ENCODE measurements at places on chromosomes 11 and 22.

- no peak for DNase-seq
These were observed 13.7 kb upstream of the CDKN1C start for GRCh38 chr11:2899080-2899783.

DNA sequence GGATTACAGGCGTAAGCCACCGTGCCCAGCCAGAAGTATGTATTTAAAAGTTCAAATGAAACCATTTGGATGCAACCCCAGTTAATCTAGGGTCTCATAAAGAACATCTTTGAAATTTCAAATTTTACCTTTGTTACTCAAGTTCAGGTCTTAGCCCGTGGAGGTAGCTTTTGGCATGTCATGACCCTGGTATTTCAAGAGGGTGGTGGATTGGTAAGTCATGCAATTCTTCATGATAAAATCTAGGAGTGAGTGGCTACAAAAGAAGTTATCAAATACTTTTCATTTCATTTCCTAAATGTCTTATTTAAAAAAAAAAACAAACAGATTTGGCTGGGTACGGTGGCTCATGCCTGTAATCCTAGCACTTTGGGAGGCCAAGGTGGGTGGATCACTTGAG is 80.6 kb downstream of the ABTB2 start:
- DNase-seq: no peak

- DNase-seq: no peak
These were observed 140.6 kb downstream of the AASDHPPT start for GRCh38 chr11:106218106-106218505.

DNA sequence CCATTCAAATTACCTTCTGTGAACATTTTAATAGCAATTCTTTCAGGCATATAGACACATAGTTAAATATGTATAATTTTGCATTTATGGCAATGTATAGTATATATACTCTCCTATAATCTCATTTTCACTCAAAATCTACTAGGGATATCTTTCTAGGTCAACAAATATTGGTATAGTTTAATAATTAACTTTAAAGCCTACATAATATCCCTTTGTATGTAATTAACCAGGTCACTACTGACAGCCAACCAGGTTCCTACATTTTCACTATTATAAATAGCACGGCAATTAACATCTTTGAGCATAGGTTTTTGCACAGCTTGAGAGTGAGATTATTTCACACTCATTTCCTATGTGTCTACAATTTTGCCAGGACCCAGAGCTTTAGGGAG is 15.8 kb downstream of the OR2AG2 start:
- no peak for DNase-seq

DNA sequence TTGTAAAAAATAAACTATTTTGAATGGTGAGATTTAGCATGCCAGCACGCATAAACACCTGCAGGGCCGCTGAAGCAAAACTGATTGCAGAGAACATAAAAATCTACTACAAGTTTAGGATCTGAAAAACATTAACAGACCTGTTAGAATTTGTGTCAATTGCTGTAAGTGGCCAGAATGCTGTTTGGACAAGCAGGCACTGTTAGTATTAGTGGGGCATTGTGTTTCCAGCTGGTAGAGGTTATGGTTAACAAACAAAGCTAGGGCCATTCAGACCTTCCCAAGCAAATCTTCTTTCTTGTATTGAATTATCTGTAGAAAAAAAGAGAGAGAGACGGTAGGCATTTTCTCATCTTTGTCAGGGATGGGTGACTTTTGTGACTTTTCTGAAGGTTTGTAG is 57.6 kb upstream of the OLFML1 start:
- no peak for DNase-seq

DNA sequence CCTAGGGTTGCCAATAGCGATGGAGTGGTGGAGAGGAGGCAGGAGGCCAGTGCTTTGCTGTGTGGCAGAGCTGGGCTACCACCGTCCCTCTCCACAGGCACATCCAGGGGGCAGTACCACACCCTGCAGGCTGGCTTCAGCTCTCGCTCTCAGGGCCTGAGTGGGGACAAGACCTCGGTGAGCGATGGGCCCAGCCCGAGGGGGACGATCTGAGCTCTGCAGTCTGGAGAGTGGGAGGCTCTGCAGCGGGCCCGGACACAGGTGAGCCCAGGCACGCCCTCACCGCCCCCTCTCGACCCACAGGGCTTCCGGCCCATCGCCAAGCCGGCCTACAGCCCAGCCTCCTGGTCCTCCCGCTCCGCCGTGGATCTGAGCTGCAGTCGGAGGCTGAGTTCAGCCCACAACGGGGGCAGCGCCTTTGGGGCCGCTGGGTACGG is 2.5 kb downstream of the PKP3 start:
- DNase-seq: peak; percentile 26

GRCh38 chr11:119470317-119471291 is 47.6 kb upstream of the THY1 start:
- no peak for DNase-seq

- DNase-seq: peak; percentile 56
These were observed 303.8 kb downstream of the NTM start for GRCh38 chr11:131674051-131674755.

GRCh38 chr22:28132466-28132865 is 213.4 kb upstream of the PITPNB start:
- no peak for DNase-seq

- no peak for DNase-seq
These were observed 3.2 kb downstream of the NUP50 start for GRCh38 chr22:45166932-45167331.

- no peak for DNase-seq
These were observed 17.5 kb downstream of the OR52E5 start for GRCh38 chr11:5910540-5910939.

- peak; percentile 90 for DNase-seq
These were observed 17.0 kb upstream of the KCTD14 start for GRCh38 chr11:78039919-78040671.

- DNase-seq: no peak
These were observed 15.5 kb upstream of the INSC start for GRCh38 chr11:15099267-15099666.

- no peak for DNase-seq
These were observed 8.8 kb upstream of the IZUMO1R start for GRCh38 chr11:94295534-94295933.

- DNase-seq: no peak
These were observed 21.6 kb downstream of the MGAT3 start for GRCh38 chr22:39478441-39478850.

GRCh38 chr11:117068303-117068860 is 29.8 kb downstream of the SIK3 start:
- no peak for DNase-seq

- no peak for DNase-seq
These were observed 23.2 kb downstream of the AMOTL1 start for GRCh38 chr11:94791216-94791889.

DNA sequence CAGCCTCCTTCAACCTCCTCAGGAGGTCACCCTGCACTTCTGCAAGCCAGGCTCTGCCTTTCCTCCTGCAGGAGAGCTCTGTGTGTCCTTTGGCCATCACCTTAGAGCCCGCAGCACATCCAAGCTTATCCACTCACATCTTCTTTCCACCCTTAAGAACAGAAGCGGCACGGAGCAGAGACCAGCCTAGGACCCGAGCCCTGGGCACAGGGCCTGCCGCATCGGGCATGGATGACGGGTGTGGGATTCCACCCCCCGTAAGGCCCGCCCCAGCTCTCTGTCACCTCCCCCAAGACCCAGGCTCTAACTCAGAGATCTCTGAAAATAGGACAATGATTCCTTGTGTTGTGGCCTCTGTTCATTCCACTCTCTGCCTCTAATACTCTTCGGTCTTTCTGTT is 42.1 kb upstream of the PHF21B start:
- DNase-seq: no peak

GRCh38 chr11:80702264-80702663 is 1261.4 kb upstream of the TENM4 start:
- no peak for DNase-seq

DNA sequence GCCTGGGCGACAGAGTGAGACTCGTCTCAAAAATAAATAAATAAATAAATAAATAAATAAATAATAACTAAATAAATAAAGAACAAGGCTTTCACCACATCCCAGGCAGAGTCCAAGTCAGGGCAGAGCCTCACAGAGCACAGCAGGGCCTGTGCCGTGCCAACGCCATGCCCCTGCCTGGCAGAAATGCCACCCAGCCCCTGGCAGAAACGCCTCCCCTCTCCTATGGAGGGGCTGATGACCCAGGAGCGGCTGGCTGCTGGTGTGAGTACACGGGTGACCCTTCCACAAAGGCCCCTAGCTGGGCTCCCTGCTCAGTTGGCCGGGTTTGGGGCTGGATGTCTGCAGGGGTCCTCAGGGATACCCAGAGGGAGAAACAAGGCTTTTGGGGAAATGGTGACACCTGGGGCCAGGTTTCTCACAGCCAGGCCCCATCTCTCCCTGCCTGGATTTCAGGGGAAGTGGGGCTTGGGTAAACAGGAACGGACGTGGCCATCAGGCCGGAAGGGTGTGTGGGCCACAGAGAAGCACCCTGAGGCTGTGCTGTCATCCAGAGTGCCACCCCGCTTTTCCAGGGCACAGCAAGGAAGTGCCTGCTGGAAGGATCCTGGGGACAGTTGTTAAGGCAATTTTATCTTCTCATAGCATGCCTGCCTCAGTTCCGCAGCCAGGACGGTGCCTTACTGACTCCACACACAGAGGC is 5.1 kb downstream of the BID start:
- no peak for DNase-seq

DNA sequence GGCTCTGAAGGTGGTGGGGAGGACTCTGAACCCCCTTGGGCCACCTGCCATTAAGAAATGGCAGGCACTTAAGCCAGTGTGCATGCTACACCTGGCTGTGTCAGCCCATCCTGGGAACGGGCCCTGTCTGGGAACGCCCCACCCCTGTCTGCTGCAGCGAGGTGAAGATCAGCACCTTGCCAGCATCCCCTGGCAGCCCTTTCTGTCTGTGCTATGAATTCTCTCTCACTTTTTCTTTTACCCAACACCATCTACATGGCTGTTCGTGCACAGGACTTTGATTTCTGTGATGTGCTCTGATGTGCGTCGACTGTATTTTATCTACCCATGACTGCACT is 452.9 kb upstream of the B3GAT1 start:
- DNase-seq: no peak

DNA sequence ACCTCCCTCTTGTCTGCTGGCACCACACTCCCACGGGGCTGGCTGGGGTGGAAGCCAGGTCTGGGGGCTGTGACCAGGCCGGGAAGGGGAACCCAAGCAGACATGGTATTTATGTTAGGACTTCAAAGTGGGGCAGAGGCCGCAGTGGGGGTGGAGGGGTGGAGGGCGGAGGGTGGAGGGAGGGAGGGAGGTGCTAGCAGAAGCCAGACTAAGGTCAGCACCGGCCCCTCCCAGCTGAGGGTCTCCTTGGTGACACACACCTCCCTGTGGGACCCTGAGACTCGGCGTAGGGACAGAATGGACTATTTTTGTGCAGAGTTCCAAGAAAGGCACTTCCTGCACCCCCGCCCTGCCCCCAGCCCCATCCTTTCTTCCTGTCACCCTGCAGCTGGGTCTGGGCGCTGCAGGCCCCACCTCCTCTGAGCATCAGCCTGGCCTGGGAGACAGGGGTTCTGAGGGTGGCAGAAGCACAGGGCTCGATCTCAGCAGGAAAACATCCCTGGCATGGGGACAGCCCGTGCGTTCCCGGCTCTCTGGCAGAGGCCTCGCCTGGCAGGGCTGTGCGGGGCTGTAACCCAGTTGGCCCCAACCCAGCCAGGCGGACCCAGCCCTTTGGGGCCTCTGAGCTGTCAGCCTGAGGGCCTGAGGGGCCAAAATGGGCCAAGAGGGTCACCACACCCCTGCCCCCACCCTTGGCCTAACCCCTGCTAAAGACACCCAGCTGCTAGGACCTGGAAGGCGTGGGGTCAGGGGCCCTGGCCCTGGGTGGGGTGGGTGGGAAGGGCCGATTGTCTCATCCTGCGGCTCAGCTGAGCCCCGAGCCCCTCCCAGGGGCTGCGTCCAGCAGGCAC is 9.6 kb upstream of the CD248 start:
- DNase-seq: no peak

DNA sequence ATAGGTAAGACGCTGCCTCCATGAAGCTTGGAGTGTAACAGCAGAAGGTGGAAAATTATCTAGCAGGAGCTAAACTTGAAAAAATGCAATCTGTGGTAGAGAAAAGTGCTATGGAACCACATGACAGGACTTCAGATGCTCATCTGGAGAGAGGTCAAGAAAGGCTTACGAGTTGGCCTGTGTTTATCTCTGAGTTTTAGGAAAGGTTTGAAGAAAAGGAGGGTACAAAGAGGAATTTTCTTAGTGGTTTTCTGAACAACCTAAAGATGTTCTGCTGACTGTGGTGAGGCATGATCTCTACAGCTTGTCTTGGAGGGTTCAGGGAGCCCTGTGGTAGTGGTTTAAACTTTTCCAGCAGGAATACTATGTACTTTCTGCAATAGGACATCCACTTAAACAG is 8.2 kb downstream of the FJX1 start:
- DNase-seq: no peak

GRCh38 chr11:77725433-77725832 is 87.8 kb upstream of the CLNS1A start:
- no peak for DNase-seq

- DNase-seq: no peak
These were observed 717.0 kb upstream of the CCDC90B start for GRCh38 chr11:84003181-84003580.

- no peak for DNase-seq
These were observed 13.6 kb upstream of the MUC2 start for GRCh38 chr11:1060852-1061616.

- no peak for DNase-seq
These were observed 27.4 kb downstream of the MN1 start for GRCh38 chr22:27774200-27774599.

DNA sequence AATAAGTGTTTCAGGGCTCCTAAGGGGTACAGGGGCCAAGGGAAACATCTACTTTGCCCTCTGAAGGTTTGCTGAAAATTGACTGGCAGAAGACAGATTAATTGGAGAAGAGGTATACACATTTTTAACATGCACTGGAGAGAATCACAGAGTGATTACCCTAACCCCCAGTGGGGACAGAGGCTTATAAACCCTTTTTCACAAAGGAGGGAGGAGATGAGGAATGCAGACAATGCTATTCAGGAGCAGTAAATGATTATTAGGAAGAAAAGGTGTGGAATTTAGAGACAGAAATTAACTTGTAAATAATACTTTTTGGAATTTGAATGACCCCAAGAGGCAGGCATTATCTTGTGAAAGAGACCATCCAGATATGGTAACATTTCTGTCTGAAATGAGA is 582.4 kb upstream of the B3GAT1 start:
- no peak for DNase-seq

DNA sequence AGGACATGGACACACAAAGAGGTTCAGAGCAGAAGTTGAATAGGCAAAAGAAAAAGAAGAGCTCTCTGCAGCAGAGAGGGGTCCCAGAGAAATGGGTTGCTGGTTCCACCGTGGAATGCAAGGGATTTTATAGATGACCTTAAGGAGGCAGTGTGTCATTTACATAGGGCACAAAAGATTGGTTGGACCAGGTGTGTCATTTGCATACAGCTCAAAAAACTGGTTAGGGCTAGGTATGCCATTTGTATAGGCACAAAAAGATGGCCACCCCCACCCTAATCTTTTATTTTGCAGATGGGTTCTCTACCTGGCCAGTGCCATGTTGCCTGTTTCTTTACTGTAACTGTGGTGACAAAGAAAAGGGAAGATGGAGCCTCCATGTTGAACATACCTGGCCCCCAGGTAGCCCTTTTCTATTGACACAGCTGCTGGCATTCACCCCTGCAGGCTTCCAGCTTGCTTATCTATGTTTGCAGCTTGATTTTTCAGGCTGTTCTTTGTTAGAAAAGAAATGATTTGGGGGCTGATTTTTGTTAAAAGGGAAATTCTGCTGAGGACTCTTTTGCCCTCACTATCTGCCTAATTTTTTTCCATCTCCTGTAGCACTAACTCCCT is 3.1 kb upstream of the CAVIN3 start:
- no peak for DNase-seq

- DNase-seq: peak; percentile 10
These were observed 5.9 kb upstream of the ADORA2A start for GRCh38 chr22:24421428-24421931.

- no peak for DNase-seq
These were observed 2.5 kb upstream of the RCN1 start for GRCh38 chr11:32088117-32088941.
